ENCODE measurements at places on chromosomes 6 and 20.

- no peak for DNase-seq
These were observed 226.7 kb downstream of the MEI4 start for GRCh38 chr6:77879527-77879926.

- DNase-seq, result no peak
These were observed 46.8 kb downstream of the THEMIS start for GRCh38 chr6:127854009-127854408.

GRCh38 chr6:26243752-26244151, 121.2 kb upstream of the BTN3A2 start:
- peak; percentile 19 for DNase-seq

DNA sequence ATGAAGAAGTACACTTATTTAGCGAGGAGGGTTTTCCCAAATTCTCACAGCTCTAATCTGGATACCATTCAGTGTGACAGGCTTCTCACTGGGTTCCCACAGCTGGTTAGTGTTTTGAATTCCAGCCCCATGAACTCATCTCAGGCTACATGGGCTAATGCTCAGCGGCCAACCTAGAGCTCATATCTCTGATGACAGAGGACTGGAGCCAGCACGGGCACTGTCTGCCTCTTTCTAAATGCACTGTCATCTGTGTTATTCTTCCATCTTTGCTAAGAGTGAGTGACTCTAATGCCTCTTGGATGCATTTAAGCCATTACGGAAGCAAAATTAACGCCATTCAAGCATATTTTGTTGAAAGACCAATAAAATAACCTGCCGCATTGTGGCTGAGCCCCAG, 308.9 kb upstream of the JAG1 start:
- no peak for DNase-seq

DNA sequence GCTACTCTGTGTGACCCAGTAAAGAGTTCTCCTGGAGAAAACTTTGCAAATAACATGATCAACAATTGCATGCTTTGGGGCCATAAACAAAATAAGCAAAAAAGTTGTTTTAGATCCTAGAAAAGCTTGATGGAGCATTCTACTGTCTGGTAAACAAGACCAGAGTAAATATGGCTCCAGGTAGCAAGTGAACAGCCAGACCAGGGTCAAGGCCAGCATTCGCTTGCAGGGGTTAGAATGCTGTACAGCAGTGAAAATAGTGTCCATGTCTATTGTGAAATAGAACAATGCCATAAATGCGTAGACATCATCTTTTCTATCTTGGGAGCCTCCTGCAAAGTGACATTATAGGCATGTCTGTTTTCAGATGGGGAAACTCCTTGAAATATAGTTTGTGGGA, 216.7 kb downstream of the PLCB4 start:
- DNase-seq, result no peak

DNA sequence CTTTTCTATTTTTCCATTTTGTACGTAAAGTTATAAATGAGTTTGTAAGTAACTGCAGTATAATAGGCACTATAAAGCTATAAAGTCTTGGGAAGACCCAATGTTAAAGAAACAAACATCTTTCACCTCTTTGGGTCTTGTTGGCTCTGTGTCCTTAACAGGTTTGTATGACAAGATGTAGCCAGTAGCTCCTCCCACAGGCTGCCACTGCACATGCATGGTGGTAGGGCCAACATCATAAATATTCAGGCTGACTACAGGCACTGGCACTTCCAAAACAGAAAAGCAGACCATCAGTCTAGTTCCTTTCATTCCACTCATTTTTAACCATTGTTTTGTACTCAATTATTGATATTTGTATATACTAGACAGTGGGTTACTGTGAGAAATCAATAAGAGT, 59.9 kb downstream of the COL12A1 start:
- no peak for DNase-seq

- DNase-seq, result no peak
These were observed 2.2 kb downstream of the ADISSP start for GRCh38 chr20:3765171-3765882.

GRCh38 chr6:118775381-118775780, 118.6 kb upstream of the ASF1A start:
- no peak for DNase-seq

GRCh38 chr6:165661664-165662025, 1.4 kb downstream of the PDE10A start:
- no peak for DNase-seq

Data from NCI-H2081 (cell line).